Choroid plexus epithelial cell (primary cell): ENCODE measurements at places on chromosomes 12 and 14.
A peak's percentile ranks its signal among the peaks of the same experiment; 100 is the strongest.

DNA sequence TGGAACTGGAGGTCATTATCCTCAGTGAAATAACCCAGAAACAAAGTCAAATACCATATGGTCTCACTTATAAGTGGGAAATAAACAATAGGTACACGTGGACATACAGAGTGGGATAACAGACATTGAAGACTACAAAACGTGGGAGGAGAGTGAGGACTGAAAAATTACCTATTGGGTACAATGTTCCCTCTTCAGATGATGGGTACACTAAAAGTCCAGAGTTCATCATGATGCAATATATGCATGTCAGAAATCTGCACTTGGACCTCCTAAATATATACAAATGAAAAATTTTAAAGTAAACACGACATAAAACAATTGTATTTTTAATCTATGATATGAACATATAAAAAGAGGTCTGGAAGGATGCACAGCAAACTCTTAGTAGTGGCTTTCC lies 71.2 kb downstream of the SLC38A4 start:
- no peak for DNase-seq

- DNase-seq, result peak; percentile 79
Observed at GRCh38 chr14:32022938-32023466, 54.1 kb upstream of the ARHGAP5 start.

DNA sequence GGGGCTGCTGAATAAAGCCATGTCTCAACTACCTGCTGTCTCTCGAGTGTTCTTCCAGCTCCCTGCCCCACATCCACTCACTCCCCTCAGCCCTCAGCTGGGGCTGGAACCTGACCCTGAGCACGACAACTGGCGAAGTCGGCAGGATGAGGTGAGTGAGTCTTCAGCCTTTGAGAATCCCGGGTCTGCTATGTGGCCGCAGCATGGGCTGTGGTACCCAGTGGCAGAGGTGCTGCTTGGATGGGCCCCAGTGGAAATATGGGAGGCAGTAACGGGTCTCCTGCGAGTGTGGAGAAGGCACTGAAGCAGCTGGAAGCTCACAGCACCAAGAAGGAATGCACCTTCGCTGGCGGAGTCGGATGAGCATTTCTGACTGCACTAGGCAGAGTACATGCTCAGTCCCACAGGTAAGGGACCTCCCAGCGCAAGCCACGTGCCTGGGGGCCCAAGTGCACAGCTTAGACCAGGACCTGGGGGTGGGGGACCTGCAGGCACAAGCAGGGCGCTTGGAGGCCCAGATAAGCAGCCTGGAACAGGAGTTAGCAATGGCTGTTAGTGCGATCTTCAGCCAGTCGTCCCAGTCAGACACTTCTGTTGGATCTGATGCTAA lies 95.5 kb upstream of the TMPO start:
- DNase-seq, result no peak

- DNase-seq, result no peak
Observed at GRCh38 chr14:71384007-71384845, 477.0 kb downstream of the PCNX1 start.

GRCh38 chr12:98419081-98419794 lies 96.2 kb upstream of the TMPO start:
- DNase-seq, result no peak

DNA sequence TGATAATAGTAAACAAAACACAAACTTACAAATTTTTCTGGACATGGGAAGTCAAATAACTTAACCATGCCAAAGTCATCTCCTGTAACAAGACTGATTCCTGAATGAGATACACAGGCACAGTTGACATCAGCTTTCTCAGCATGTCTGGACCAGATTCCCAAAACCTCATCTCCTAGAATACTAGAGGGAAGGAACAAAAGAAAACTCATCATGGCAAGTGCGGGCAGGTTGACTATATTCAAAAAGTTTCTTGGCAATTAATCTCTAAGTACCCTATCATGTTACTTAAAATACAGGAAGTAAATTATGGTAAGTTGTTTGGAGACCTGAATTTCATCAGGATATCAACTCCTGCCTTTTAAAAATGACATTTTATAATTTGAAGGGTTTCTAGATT lies 53.9 kb downstream of the ZC3H14 start:
- no peak for DNase-seq

- no peak for DNase-seq
Observed at GRCh38 chr14:24607635-24608514, 1.6 kb downstream of the GZMH start.

GRCh38 chr14:27270716-27271115 lies 672.9 kb upstream of the NOVA1 start:
- DNase-seq, result no peak

- DNase-seq, result peak; percentile 78
Observed at GRCh38 chr14:78836777-78837176, 666.6 kb downstream of the NRXN3 start.

GRCh38 chr12:116302166-116303058 lies 24.9 kb upstream of the MED13L start:
- no peak for DNase-seq

DNA sequence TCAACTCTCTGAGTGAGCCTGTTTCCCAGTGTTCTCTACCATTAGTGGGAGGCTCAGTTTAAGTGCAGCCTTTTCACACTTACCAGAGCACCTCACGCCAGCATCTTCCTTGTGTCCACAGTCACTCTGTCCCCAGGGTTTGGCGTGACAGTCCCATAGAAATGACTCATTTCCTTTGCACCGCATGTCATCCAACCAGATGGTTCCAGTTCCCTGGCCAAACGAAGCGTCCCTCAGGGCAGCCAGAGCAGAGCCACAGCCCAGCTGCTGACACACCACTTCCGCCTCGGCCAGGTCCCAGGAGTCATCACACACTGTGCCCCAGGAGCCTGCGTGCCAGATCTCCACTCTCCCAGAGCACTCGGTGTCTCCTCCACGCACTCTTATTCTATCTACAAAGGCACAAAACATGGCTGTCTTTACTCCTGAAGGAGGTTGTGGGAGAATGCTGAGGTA lies 65.4 kb downstream of the ACSM4 start:
- DNase-seq, result no peak

DNA sequence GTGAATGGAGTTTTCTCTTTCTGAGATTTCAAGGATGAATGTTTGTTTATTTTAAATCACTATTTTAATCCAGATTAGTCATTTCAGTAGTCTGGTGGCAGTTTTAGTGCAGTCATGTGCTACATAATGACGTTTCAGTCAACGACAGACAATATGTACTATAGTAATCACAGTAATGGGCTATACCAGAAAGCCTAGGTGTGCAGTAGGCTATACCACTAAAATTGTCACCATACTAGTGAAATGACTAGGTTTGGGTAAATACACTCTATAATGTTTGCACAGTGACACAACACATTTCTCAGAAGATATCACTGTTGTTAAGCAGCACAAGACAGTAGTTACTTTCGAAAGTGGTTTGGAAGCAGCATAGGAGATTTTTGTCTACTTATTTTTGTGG lies 203.1 kb downstream of the ETNK1 start:
- DNase-seq, result no peak

DNA sequence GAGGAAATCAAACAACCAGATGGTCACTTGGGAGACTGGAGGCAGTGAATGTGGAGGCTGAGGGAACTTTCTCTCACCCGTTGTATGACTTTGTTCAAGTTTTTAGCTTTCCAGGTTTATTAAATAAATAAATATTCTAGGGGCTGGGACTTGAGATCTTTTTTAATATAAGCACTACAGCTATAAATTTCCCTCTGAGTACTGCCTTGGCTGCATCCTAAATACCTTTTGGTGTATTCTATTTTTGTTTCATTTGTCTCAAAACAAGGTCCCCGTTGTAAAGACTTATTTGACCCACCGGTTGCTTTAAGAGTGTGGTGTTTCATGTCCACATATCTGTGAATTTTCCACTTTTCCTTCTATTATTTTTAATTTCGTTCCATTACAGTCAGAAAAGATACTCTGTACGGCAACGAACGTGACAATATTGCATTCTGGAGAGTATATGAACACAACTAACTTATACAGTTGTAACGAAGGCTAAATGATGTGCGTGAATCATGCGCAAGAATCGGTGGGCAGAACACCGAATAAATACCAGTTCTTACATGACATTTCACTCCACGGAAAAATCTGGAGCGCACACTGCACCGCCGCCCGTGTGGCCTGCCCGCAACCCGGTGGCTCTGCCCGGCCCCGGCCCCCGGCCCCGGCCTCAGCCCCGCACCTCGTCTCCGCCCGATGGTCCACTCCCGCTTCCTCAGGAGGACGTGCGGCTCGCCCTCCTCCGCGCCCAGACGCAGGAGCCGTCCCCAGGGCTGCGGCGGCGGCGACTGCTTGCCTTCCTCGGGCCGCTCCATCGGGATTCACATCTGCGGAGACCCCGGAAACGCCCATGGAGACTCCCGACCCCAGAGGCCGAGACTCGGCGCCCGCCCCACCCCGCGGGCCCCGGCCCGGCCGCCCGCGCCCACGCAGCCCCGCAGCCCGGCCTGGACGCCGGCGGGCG lies 602 bp downstream of the CHFR start:
- DNase-seq, result peak; percentile 14

DNA sequence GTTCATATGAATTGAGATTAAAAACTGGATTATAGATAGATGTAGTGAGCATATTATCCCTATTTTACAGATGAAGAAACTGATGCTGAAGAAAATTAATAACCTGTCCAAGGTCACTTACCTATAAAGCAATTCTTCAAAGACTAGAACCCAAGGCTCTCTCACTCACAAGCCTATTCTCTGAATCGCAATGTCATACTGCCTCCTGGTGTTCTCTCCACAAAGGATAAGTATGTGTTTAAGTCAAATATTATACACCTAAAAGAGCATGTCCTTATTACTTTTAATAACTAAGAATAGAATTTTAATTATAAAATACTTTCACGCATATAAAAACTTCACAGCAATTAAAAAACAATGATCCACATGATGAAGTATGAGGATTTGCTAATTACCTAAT lies 721.3 kb upstream of the USP15 start:
- peak; percentile 5 for DNase-seq

DNA sequence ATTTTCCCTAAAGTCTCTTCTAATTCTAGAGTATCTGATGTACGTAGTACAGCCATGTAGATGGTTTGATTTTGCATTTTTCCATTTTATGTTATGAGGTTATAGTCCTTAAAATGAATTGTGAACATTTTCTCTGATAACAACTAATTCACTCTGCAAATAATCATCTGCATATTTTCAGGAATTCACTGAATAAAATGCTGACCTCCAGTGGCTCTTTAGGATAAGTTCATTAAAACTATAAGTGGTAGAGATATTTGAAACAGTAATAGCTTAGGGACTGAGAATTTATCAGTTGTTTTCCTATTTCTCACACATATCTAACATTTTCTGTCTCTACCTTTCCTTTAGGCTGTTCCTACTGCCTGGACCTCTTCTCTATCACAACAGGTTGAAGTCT lies 4.4 kb downstream of the MSRB3 start:
- DNase-seq, result peak; percentile 15

DNA sequence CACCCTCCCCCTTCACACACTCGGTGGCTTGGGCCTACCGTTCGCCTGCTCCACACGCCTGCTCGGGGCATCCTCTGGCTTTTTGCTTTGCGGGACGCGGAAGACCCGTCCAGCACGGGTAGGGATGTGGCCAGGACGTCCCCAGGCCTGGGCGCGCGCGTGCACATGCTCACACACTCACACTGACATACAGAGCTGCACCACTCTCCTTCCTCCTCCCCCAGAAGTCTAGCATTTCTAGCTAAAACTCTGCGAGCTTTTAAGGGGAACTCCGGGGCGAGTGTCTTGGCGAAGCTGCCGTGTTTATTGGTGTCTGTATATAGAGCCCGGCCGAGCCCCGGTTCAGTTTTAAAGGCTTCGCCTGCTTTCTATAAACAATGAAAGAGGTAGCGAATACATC lies 5.0 kb downstream of the TBX5 start:
- DNase-seq, result no peak

DNA sequence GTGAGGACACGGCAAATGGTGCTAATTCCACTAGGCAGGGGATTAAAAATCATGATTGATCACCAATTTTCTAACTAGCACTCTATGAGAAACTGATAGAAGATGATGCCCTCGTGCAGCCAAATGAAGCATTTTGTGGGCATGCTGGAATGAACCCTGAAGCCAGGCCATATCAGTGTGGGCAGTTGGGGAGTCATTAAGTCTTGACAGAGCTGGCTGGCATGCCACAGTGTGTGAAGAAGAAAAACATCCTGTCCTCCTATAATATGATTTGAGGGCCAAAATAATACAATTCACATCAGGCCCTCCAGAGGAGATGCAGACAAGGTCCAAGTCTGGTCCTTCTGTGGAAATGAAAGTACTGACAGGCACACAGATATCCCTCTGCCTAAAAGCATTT lies 107.1 kb downstream of the TMTC1 start:
- DNase-seq, result no peak

DNA sequence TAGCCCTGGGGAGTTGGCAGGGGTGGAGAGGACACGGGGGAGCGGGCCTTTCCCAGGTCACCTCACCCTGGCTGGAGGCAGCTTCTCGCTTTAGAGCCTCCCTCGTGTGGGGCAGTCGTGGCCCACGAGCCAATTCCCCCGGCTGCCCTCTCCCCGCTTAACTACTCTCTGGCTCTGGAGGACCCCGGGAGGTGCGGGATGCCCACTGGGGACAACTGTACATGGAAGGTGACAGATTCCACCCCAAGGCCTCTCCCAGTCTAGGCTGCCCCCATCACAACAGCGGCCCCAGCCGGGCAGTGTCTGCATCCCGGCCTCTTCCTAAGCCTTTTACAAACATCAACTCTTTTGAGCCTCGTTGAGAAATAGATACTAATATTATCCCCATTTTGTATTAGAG lies 78.1 kb downstream of the KIF26A start:
- DNase-seq, result no peak

DNA sequence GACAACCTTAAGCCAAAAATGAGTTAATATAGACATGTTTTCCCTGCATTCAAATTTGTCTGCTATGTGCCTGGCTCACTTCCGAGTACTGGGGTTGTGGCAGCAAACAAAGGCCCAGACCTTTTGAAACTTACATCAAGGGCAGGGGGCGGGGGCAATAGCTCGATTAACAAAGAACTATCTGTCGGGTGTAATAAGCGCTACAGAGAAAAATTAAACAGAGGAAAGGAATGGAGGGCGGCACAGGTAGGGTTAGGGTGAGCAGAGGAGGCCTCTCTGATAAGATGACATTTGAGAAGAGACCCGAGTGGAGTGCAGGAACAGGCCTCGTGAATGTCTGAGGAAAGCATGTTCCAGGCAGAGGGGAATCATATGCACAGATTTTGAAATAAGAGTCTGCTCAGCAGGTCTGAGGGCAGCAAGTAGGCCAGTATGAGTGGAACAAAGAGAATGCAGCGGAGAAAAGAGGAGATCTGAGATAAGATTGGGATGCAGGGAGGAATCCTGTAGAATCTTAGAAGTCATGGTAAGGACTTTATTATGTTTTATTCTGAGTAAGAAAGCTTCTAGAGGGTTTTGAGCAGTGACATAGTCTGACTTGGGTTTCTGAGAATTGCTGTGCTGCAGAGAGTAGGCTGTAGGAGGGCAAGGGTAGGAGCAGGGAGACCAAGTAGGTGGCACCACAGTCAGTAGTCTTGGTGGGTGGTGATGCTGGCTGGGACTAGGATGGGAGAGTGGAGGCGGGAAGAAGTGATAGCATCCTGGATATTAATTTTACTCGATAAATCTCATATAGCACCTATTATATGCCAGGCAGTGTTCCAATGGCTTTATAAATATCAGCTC lies 52.6 kb downstream of the BICDL1 start:
- DNase-seq, result peak; percentile 22

GRCh38 chr14:77026930-77027537 lies 1.5 kb downstream of the IRF2BPL start:
- peak; percentile 84 for DNase-seq
